ENCODE measurements at places on chromosomes 5 and 9. TPM values are rescaled to one million over a fixed set of nuclear protein-coding genes. Genes with fewer than 3 reads are reported as not detected.

- no peak for ATAC-seq
These were observed 31.1 kb upstream of the RARS1 start for GRCh38 chr5:168455201-168455600.

HAPLN1 gene
- total RNA-seq = not detected

CFAP77 gene
- total RNA-seq = not detected

SPATA31A1 gene
- not detected for total RNA-seq

SPATA31A3 gene
- not detected for total RNA-seq

DNA sequence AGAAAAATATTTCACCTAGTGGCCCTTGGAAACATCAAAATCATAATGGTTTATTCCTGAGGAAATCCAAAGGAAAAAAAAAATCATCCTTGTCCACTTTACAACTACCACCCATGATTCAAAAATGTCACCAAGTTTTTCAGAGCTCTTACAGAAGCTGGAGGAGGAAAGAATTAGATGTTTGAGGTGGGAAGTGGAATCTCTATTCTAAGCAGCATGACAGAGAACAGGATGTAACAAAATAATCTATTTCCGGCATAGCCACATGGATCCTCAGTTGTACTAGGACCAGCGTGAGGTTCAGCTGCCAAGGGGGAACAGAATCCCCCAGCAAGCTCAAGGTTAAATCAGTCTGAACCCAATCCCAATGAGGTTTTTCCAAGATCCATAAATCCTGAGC lies 40.2 kb downstream of the FBXW11 start:
- peak; percentile 49 for ATAC-seq

- peak; percentile 88 for ATAC-seq
These were observed 85.0 kb downstream of the STK10 start for GRCh38 chr5:172102913-172103626.

DNA sequence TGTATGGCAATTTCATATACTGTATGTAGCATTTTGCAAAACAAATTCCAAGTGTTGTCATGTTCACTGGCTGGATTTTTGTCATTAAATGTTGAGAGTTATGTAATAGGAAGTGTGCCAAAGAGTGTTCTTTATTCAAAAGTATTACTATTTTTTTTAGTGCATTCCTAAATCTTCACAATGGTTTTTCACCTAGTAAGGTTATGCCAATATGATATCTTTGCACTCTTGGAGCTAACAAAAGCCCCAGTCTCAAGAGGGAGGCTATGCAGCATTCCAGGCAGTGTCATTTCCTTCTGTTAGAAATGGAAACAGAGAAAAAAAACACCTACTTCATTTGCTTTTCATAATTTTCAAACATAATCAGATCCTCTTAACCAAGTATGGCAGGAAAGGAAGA lies 5.1 kb upstream of the SSBP2 start:
- ATAC-seq = no peak

DNA sequence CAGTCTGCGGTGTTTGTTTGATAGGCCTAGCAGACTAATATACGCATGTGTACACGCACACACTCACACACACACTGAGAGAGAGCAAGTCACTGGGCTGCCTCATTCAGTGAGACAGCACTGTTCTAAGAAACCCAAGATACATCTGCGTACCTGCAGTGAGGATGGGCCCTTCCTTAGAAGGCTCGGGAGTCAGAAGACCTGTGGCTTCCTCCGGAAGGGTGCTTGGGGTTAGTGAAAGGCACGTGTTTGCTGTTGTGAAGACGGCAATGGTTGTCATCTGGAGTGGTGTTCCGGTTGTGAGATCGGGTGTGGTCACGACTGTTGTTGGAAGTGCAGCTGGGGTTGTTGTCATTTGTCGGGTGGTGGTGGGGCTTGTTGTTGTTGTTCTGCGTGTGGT lies 11.7 kb downstream of the TIMD4 start:
- no peak for ATAC-seq

DNA sequence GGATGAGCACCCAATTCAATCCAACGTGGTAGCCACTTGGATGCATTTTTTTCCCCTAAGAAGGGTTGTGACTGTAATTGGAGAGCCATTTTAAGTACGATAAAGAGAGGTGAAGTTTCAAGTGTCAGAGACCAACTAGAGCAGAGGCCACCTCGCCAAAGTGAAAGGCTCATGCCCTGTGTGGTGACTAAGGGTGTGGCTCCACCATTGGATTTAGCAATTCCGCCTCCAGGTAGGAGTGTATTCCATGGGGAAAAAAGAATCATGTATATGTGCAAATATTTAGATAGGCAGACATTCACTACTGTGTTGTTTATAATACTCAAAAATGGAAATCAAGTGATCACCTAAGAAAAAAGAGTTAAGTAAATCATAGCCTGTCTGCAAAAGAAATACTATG lies 53.1 kb upstream of the S1PR3 start:
- ATAC-seq = no peak

CCDC192 gene
- total RNA-seq = not detected

PCDHB2 gene
- 0.06 TPM for total RNA-seq

DNA sequence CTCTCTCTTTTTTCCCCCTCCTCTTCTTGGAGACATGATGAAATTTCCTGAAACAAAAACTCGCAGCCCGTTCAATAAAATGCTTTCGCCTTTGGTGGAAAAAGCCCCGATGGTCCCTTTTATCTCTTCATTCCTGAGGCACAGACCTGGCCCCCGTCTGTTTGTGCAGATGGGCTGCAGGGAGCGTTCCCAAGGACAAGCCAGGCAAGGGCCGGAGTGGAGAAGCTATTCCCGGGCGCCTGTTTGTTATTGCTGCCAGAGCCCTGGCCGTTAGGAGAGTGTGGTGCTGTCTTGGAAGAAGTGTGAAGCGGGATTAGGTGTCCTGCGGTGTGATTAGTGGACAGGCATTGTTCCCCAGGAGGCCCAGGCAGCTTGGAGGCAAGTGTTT lies 71.9 kb downstream of the SMIM23 start:
- no peak for ATAC-seq

NEUROG1 gene
- not detected for total RNA-seq

SHB gene
- total RNA-seq = 0.95 TPM

SLC27A6 gene
- not detected for total RNA-seq

SH2D3C gene
- total RNA-seq = 46.8 TPM

DNA sequence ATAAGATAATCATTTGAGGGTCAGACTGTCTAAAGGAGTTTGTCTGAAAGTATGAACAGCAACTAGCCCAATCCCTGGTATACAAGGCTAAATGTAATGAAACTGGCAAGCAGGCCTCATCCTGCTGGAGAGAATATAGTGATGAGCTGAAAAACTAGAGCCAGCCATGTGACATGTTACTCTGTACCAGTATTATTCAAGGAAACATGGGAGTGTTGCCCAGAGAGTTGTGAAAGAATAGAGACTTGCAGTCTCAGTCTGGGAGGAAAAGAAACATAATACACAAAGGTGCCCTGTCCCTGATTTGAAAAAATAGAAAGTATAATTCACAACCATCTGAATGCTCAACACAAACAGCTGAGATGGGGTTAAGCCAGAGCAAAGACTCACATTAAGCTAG lies 37.9 kb upstream of the HTR1A start:
- ATAC-seq = no peak

DMGDH gene
- total RNA-seq = 1.9 TPM

DNA sequence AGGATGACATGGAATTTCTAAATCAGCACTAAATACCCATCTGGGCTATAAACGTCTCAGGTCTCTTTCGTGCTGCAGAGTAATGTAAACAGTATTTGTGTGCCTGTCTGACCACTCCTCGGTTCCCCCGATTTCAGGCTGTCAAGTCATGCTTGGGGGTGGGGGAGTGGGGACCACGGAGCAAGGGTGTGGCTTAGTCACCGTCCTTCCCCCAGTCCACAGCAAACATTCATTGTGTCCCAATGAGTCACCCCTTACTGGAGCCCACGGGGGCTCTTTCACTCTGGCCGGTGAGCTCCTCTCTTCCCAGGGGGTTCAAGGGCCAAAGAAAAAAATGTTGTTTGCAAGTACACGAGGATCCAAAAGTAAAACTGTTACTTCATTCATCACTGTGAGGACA lies 72.4 kb upstream of the ICE1 start:
- ATAC-seq = no peak

SYK gene
- 0.16 TPM for total RNA-seq

GRCh38 chr9:132774886-132775285 lies 103.2 kb downstream of the AK8 start:
- no peak for ATAC-seq

DNA sequence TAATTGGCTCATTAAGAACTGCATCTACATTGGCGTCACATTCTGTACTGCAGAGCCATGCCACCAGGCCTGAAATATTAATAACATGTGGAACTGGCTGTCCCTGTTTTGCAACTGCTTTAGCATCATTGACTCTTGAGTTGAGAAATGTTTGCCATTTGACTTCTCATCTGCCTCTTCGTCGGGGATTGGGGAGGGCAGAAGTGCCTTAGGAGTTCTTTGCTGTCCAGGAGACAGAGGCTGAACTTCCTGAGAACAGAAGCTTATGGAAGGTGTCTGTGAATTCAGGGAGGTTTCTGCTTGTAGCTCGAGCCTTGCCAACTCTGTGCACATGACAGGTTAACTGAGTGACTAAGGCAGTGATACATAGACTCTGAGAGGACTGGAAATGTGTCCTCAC lies 265.0 kb downstream of the KIF4B start:
- no peak for ATAC-seq

LCN15 gene
- total RNA-seq = not detected

DNA sequence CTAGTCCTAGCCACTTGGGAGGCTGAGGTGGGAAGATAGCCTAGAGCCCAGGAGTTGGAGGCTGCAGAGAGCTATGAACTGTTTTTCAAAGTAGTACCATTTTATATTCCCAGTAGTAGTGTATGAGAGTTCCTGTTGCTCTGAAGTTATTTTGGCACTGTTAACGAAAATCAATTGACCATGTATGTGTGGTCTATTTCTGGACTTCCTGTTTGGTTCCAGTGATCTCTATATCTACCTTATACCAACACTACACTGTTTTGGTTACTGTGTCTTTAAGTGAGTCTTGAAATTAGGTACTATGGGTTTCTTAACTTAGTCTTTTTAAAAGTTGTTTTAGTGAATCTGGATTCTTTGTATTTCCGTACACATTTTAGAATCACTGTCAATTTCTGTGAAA lies 13.6 kb downstream of the SLF1 start:
- ATAC-seq = no peak

DNA sequence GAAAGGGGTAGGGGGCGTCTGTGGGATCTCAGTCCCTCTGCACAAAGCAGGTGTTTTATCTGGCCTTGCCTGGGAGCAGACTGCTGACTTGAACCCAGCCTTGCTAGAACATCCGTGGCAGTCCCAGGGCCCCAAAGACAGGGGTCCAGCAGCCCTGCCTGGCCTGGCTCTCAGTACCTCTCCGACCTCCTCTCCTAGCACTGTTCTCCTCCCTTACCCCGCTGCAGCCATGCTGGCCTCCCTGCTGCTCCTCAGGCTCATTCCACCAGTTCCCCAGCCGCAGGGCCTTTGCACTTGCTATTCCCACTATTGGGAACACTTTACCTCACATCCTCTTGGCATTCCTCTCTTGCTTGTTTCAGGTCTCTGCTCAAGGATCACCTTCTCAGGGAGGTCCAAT lies 45.2 kb downstream of the DUSP1 start:
- ATAC-seq = no peak

DNA sequence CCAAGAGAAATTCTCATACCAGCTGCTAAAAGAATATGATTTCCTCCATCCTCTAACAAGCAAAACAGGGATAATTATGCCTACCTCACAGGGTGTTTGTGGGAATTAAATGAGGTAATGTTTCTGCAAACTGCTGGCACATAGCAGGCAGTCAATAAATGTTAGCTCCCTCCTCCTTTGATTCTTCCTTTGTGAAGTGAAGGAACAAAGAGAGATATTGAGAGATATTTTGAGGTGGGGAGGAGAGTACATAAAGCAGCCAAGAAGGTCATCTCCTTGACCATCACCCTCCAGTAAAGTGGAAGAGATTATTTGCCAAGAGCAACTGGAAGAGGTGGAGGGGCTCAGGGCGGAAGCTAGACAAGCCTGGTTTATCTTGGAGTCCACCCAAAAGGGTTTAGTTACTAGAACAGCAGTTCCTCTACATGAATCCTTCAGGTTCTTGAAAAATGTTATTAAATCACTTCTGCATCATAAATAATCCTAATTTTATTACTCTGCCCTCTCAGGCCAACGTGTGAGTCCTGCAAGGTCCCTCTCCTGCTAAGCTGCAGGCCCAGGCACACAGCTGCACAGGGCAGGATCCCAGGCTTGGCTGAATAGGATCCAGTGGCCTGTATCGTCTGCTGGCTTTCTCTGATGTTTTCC lies 35.0 kb upstream of the TLE1 start:
- no peak for ATAC-seq

DNA sequence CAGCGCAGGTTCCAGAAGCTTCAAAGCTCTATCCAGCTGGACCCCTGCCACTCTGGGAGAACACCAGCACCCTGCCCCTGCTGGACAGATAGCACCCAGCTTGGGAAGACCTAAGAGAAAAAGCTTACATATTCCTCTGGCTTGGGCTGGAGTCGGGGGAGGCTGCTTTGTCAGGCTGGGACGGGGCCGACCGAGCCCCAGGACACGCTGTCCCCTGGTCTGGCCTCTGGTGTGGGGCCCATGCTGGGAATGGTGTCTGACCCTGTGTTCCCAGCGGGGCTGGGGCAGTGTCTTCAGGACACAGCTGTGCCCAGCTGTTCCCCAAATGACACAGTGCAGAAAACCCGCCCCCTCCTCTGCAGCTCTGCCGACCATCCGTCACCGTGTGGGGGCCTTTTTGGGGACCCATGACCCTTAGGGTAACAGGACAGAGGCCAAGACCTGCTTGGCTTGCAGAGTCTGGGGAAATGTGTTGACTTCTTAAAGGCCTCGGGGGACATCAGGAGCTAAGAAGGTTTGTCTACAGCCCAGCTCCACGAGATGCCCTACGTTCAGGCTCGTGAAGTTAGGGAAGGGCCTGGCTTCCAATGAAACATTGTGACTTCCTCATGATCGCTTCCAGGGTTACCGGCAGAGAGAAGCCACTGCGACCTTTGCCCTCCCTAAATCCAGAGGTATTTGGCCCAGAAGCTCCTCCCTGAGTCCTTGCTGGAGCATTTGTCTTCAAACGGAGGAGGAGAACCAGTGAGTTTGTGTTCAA lies 20.4 kb upstream of the SLC2A6 start:
- no peak for ATAC-seq

UAP1L1 gene
- total RNA-seq = 33.0 TPM

DNA sequence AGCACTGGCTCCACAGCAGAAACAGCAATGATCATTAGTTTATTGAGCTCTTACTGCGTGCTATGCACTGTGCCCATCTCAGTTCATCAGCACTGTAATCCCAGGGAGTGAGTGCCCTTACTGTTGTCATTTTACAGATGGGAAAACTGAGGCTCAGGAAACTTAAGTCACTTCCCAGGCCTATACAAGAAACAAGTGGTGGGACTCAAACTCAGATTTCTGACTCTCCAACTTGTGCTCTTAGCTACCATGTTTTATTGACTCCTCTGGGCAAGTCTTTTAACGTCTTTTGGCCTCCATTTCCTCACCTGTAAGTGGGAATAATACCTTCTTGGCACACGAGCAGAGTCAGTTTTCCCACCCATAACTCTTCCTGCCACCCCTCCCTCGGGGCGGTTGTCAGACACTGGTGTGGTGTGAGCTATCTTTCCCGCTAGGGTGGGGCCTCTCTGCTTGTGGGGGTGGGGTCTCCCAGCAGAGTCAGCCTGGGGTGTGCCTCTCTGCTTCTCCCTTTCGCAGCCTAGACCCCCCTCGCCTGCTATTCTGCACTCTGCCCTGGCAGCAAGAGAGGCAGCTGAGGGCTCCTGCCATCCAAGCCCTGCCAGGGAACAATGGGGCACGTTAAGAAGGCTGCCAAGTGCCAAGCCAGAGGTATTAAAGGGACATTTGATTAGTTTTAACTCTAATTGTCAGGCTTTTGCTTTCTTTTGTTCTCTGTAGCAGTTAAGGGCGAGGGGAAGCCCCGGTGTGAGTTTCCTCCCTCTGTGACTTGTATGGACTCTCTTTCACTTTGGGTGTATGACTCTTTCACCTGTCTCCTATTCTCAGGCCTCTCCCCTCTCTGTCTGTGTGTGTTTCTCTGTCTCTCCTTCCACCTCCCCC lies 12.1 kb downstream of the GALNT10 start:
- peak; percentile 75 for ATAC-seq
